A673 (cell line): ENCODE measurements at places on chromosomes 4 and X. TPM values are rescaled to one million over a fixed set of nuclear protein-coding genes. Genes with fewer than 3 reads are reported as not detected.
A peak's percentile ranks its signal among the peaks of the same experiment; 100 is the strongest.

DNA sequence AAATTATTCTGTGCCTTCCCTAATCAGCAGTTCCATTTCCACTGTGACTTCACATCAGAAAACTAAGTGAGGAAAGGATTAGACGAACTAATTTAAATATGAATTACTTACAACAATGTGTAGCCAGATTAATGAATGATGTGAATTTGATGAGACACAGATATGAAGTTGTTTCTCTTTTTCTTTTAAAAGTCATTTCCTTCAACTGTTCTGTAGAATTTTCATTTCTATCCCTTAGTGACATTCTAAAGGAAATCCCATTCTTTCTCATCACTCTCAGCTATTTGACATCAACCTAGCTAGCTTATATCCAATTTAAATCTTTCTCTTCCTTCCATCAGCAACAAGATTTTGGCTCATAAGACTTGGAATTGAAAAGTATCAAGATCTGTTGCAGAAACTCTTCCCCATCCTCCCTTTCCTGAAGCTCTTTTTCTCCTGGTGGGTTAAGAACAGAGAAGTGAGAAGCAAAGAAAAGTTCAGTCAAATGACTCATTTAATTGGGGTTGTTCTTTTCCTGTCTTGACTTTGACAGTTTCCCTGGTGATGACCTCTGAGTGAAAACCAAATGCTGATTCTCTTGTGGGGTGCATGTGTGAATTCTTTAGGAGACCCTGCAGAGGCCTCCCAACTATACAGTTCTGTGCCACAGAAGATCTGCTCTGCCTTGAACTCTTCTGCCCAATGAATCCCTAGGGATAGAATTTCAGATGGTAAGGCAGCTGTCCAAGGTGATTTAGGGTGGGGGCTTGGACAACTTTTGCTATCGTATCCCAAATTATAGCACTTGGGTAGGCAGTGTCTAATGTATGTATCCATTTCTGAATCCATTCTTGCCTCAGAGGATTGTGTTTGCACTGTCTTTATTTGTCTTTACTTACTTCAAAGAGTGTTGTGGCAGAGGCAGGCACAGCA, 232.5 kb upstream of the GPRIN3 start:
- no peaks in the 10 kb centered on the region for H3K27me3 ChIP-seq
- H3K4me1 ChIP-seq = peaks cover 7% of the 10 kb centered on the region
- H3K36me3 ChIP-seq = no peaks in the 10 kb centered on the region
- H3K4me3 ChIP-seq = no peak overlapping the region
- peak; percentile 52 for DNase-seq

- H3K4me3 ChIP-seq = no peak overlapping the region
- no peaks in the 10 kb centered on the region for H3K36me3 ChIP-seq
Observed at GRCh38 chr4:160286051-160286450, 1183.2 kb downstream of the RAPGEF2 start.

- no peaks in the 10 kb centered on the region for H3K27me3 ChIP-seq
- no peaks in the 10 kb centered on the region for H3K36me3 ChIP-seq
- H3K4me3 ChIP-seq = no peak overlapping the region
- no peak for DNase-seq
- no peak overlapping the region for H3K27ac ChIP-seq
Observed at GRCh38 chr4:121108557-121108956, 36.2 kb upstream of the NDNF start.

The AWAT2 gene
- total RNA-seq = not detected in 2 replicates

DNA sequence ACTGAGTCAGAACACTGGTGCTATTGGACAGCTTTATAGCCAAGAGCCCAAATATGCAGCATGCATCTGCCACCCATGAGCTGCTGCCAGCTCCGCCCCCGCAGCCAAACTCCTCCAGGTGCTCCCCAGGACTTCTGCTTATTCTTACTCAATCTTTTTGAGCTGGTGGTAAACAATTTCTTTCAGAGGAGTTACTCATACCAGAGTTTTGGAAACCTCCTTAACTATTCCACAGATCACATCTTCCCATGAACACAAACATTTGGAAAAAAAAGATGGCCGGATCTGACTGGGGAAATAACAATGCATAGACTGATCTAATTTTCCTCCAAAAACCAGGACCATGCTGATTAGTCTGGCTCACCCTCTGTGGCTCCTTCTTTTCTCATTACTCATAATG, 399.9 kb downstream of the GPM6A start:
- H3K4me1 ChIP-seq = no peaks in the 10 kb centered on the region
- no peaks in the 10 kb centered on the region for H3K27me3 ChIP-seq
- DNase-seq = no peak
- H3K36me3 ChIP-seq = no peaks in the 10 kb centered on the region

DNA sequence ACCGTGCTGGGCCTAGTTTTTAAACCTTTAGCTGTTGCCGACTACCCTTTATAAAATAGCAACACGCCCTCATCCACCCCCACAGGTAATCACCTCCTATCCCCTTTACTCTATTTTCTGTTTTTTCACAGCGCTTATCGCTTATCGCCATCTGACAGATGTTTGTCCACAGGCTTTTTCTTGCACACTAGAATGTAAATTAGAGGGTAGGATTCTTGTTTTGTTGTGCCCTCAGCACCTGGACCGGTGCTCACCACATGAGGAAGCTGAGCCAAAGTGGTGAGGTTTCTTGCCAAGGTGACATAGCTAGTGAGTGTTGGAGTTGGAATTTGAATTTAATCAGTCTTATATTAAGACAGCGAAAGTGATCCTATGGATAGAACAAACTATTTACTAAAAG, 2.9 kb upstream of the RBBP7 start:
- no peak overlapping the region for H3K4me3 ChIP-seq
- DNase-seq = no peak
- peaks cover 15% of the 10 kb centered on the region for H3K4me1 ChIP-seq
- peaks cover 7% of the 10 kb centered on the region for H3K36me3 ChIP-seq
- peaks cover 70% of the 10 kb centered on the region for H3K27me3 ChIP-seq
- no peak overlapping the region for H3K27ac ChIP-seq

The MBNL3 gene
- total RNA-seq = 38.0 and 42.2 TPM in 2 replicates

GRCh38 chr4:40323866-40324265, 11.3 kb upstream of the CHRNA9 start:
- H3K4me1 ChIP-seq = peaks cover 20% of the 10 kb centered on the region
- H3K4me3 ChIP-seq = no peak overlapping the region
- DNase-seq = no peak

- no peak overlapping the region for H3K4me3 ChIP-seq
- no peaks in the 10 kb centered on the region for H3K36me3 ChIP-seq
- no peak overlapping the region for H3K27ac ChIP-seq
- H3K27me3 ChIP-seq = no peaks in the 10 kb centered on the region
Observed at GRCh38 chr4:122710434-122711308, 21.8 kb upstream of the BBS12 start.

The SRPK3 gene
- not detected in 2 replicates for total RNA-seq

DNA sequence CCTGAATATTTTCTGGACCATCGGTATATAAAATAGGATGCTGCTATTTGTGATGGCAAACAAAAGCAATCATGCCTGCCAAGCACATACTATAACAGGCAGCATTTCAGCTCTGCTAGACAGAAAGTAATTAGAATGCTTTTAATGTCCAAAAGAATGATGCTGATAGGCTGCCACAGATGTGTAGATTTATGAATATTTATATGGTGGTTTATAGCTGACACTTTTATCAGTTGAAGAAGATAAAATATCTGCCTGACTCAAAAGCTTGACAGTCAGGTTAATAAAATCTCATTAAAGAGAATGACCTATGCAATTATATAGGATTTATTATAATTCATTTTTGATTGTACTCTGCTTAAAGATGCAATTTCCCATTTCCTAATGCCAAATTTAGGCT, 4.0 kb downstream of the BEND4 start:
- peaks cover 87% of the 10 kb centered on the region for H3K27me3 ChIP-seq
- H3K36me3 ChIP-seq = no peaks in the 10 kb centered on the region
- peaks cover 12% of the 10 kb centered on the region for H3K4me1 ChIP-seq
- peak; percentile 23 for DNase-seq
- H3K4me3 ChIP-seq = no peak overlapping the region
